ENCODE measurements at places on chromosomes 4 and X.
A peak's percentile ranks its signal among the peaks of the same experiment; 100 is the strongest.

GRCh38 chr4:184649026-184649970, at the start of the genes CASP3 and PRIMPOL:
CASP3 (minus strand) TSS chr4:184649447; CDS start chr4:184638453, 10,994 bp downstream.
PRIMPOL (plus strand) TSS chr4:184649738; CDS start chr4:184657141, 7,403 bp downstream.
- peak; percentile 100 for DNase-seq
- no peaks in the 10 kb centered on the region for H3K36me3 ChIP-seq
- peak within 1 kb of the TSS; percentile 82 for H3K4me3 ChIP-seq
- peak within 1 kb of the TSS; percentile 96 for H3K27ac ChIP-seq

DNA sequence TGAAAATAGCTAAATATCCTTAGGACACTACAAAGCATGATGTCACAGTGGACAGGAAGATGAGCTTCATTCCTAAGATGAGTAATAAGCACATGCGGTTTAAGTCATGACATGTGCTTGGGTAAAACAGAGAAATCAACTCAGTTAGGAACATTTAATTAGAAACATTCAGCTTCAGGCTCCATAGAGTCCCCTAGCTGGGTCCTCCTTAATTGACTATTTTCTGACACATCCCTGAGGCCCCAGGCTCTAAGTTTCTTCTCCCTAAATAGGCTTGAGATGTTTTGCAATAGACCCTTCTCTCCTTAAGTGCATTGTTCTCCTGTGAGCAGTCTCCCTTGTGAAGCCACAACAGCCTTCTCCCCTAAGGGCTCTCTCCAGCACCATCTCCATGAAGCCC, 70.4 kb upstream of the ANXA3 start:
- H3K27ac ChIP-seq: no peak overlapping the region
- no peaks in the 10 kb centered on the region for H3K4me1 ChIP-seq
- no peak for DNase-seq
- H3K36me3 ChIP-seq: no peaks in the 10 kb centered on the region
- no peak overlapping the region for H3K4me3 ChIP-seq
- H3K27me3 ChIP-seq: no peaks in the 10 kb centered on the region

DNA sequence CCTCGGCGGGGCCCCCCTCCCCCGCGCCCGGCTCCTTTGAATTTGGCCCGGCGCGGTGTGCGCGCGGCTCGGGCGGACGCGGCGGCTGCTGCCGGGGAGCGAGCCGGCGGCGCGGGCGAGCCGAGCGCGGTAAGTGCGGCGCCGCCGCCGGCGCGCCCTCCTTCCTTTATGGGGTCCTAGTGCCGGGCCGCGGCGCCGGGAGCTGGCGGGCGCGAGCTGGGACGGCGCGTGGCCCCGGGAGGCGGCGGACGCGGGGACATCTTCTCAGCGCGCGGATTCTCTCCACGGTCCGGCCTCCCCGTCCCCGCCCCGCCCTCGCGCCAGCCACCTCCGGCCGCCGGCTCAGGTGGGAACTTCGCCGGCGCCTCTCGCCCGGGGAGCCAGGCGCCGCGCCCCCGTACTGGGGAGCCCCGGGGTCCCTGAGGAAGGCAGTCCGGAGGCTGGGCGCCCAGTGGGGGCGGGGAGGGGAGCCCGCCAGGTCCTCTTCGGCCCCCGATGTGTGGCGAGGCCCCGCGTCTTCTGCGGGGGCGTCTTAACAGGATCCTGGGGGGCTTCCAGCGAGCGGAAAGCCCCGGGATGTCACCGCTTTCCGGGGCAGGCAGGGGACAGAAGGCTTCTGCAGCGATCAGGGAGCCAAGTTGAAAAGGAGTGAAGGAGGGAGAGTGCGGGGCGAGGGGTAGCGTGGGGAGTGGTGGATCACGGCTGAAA, 98.4 kb upstream of the TENM3 start:
- no peak for DNase-seq
- no peak overlapping the region for H3K27ac ChIP-seq
- H3K36me3 ChIP-seq: no peaks in the 10 kb centered on the region
- H3K4me3 ChIP-seq: peak overlapping the region; percentile 36
- peaks cover 13% of the 10 kb centered on the region for H3K4me1 ChIP-seq

DNA sequence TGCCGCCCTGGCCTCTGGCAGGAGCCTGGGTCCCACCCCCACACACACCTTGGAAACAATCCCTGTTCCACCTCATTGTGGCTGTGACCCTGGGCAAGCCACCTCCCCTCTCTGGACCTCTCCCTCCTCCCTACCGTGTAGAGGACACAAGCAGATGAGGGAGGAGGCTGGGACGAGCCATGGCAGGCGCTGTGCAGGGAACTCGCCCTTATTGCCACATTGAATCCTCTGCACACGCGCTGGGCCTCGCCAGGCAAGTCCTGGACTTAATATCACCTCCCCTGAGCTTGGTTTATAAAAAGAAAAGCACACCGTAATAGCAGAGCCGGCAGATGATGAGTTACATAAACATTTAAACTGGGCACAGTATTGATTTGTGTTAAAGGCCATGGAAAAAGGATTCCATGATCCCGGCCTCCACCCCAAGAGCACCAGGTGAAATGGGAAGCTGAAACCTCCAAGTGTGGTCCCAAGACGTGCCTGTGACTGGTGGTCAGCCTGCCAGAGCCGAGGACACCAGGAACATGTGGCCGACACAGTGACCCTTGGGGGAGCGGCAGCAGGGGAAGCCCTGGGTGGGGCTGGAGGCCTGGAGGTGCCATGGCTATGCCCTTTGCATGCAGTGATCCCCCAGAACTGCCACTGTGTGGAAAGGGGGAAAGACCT, 81.1 kb downstream of the PPP2R2C start:
- DNase-seq: no peak
- H3K36me3 ChIP-seq: no peaks in the 10 kb centered on the region
- H3K27ac ChIP-seq: no peak overlapping the region
- no peaks in the 10 kb centered on the region for H3K27me3 ChIP-seq

GRCh38 chr4:183256343-183256742, 63.7 kb downstream of the CLDN22 start:
- DNase-seq: peak; percentile 33
- H3K4me1 ChIP-seq: peaks cover 4% of the 10 kb centered on the region
- H3K4me3 ChIP-seq: no peak overlapping the region
- H3K27me3 ChIP-seq: no peaks in the 10 kb centered on the region
- no peaks in the 10 kb centered on the region for H3K36me3 ChIP-seq

- DNase-seq: peak; percentile 61
- no peaks in the 10 kb centered on the region for H3K27me3 ChIP-seq
- H3K4me3 ChIP-seq: no peak overlapping the region
- H3K4me1 ChIP-seq: no peaks in the 10 kb centered on the region
- H3K36me3 ChIP-seq: no peaks in the 10 kb centered on the region
- no peak overlapping the region for H3K27ac ChIP-seq
Observed at GRCh38 chr4:88341227-88342192, 37.1 kb upstream of the HERC6 start.

DNA sequence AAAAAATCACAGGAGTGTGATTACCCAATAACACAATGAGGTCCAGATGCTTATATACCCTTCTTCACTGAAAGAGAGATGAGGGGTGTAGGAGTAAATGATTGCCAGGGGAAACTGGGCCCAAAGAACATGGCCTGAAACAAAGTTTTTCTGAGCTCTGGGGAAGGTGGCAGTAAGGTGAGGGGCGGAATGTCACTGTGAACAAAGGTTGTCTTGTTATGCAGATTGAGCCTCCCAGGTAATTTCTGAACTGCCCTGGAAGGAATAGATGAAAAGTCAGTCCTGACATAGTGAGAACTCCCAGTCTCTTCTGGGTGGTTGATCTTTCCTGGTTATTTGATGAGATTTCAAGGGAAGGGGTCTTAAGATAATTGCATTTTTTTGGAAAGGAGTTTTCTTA, 2.5 kb upstream of the TMEM47 start:
- DNase-seq: no peak
- H3K36me3 ChIP-seq: no peaks in the 10 kb centered on the region
- H3K27me3 ChIP-seq: peaks cover 8% of the 10 kb centered on the region
- H3K4me1 ChIP-seq: no peaks in the 10 kb centered on the region

DNA sequence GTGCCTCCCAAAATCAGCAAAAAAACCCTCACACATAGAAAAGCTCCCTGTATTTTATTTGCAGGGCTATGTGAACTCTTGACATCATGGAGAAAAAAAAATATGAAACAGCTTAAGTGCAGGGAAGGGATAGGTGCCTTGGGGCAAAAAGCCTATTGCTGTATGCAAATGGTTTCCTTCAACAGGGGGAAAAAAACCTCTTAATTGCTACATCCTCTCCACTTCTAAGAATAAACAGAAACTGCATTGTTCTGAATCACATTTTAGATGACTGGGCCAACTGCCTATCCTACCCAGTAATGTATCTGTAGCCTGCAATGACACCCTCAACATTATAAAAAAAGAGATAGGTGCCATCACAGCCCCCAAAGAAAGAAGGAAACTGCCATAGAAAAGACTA, 229.4 kb upstream of the GALNTL6 start:
- H3K36me3 ChIP-seq: no peaks in the 10 kb centered on the region
- no peak for DNase-seq
- H3K4me1 ChIP-seq: no peaks in the 10 kb centered on the region
- no peak overlapping the region for H3K4me3 ChIP-seq

GRCh38 chr4:116400480-116400879, 684.9 kb downstream of the TRAM1L1 start:
- H3K4me1 ChIP-seq: no peaks in the 10 kb centered on the region
- no peaks in the 10 kb centered on the region for H3K27me3 ChIP-seq
- no peak overlapping the region for H3K27ac ChIP-seq
- H3K36me3 ChIP-seq: no peaks in the 10 kb centered on the region
- H3K4me3 ChIP-seq: no peak overlapping the region

DNA sequence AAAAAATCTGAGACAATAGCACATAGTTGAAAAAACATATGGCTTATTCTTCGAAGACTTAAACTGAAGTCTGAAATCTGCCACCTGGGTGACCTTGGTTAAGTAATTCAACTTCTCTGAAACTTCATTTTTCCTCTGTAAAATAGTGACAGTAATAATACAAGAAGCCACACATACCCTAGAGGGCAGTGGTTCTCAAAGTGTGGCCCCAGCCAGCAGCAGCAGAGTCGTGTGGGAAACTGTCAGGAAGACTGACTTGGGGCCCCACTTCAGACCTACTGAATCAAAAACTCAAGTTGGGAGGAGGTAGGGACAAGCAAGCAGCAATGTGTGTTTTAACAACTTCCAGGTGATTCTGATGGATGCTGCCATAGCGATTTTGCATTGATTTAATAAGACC, 249.9 kb downstream of the HNRNPD start:
- no peak overlapping the region for H3K4me3 ChIP-seq
- H3K4me1 ChIP-seq: no peaks in the 10 kb centered on the region
- H3K27ac ChIP-seq: no peak overlapping the region
- DNase-seq: no peak
- H3K27me3 ChIP-seq: no peaks in the 10 kb centered on the region

- no peaks in the 10 kb centered on the region for H3K36me3 ChIP-seq
- H3K4me3 ChIP-seq: no peak overlapping the region
- H3K27ac ChIP-seq: no peak overlapping the region
- no peak for DNase-seq
Observed at GRCh38 chr4:19913650-19914049, 338.1 kb upstream of the SLIT2 start.

DNA sequence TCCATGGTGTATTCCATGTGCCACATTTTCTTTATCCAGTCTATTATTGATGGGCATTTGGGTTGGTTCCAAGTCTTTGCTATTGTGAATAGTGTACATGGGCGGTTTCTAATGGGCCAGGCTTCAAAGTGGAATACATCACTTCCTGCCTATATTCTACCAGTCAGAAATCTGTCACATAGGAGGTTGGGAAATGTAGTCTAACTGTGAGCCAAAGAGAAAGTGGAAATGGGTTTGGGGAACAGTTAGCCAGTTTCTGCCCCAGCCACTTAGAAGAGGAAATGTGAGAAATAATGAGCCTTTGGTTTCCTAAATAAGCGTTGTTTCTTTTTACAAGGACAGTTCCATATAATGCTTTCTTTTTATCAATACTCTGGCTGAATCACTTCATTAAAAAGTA, 85.1 kb upstream of the AP1S2 start:
- H3K27me3 ChIP-seq: no peaks in the 10 kb centered on the region
- no peaks in the 10 kb centered on the region for H3K4me1 ChIP-seq
- no peak overlapping the region for H3K4me3 ChIP-seq
- H3K27ac ChIP-seq: no peak overlapping the region

- H3K36me3 ChIP-seq: no peaks in the 10 kb centered on the region
- H3K4me3 ChIP-seq: no peak overlapping the region
- H3K4me1 ChIP-seq: no peaks in the 10 kb centered on the region
Observed at GRCh38 chr4:11743236-11743635, 314.5 kb upstream of the HS3ST1 start.

- H3K36me3 ChIP-seq: no peaks in the 10 kb centered on the region
- no peak within 1 kb of the TSS for H3K4me3 ChIP-seq
- DNase-seq: no peak
- H3K27ac ChIP-seq: no peak within 1 kb of the TSS
Observed at GRCh38 chrX:34942496-34942895, at the start of gene FAM47B. FAM47B (plus strand) TSS chrX:34942796; CDS start chrX:34942832, 36 bp downstream.

DNA sequence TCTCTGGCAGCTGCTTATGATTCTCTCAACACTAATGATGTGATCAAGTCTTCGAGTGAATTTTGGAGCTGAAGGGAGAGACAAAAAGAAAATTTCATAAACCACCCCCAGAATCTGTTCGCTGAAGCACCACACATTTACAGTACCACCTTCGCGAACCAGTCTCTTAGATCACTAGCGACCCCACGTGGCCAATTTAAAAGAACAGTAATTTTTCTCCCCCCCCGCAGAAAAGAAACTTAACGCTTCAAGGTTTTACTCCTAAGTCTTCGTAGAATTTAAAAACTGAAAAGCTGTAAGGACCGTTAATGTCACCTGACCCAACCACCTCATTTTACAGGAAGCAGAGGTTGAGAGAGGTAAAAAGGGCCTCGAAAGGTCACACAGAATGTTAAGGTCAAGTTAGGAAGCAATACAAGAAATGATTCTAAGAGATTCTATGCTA, 187.5 kb downstream of the QDPR start:
- H3K27ac ChIP-seq: no peak overlapping the region
- H3K36me3 ChIP-seq: no peaks in the 10 kb centered on the region
- no peaks in the 10 kb centered on the region for H3K27me3 ChIP-seq
- no peak overlapping the region for H3K4me3 ChIP-seq

DNA sequence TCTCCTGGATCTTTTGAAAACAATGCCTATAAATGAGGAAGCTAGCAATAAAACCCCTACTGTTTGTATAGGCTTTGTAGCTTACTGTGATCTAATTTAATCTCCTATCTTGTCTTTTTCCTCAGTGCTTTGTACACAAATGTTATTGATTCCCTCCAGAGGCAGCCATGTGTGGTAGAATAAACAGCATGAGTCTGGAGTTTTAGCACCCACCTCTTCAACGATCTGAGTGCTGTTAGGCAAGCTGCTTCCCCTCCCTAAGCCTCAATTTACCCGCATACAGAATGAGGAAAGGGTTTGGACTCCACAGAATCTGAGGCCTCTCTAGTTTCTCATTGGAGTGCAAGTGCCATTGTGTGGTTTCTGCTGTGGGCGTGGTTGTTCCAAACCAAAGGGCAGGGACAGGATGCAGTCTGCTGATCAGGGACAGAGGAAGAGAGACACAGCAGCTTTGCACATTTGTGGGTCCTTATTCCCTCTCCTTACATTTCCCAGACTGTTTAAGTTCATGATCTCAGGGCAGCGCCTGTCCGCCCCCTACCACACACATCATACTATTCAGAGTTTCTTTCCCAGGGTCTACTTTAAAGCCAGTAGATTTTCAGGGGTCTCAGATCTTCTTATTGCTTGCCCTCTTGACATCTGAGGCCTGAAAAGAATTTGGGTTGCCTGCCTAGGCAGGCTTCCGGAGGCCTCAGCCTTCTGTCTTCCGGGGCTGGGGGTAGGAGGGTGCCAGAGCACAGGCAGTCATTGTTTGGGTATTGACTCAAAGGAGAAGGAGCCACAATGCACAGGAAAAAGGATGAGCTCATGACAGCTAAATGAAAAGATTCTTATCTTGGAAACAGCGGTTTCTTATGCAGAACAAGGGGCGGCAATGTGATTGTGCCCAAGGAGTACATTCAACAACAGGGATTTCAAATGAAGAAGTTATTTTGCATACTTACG, 114.9 kb upstream of the TEX13D start:
- H3K27me3 ChIP-seq: no peaks in the 10 kb centered on the region
- no peaks in the 10 kb centered on the region for H3K36me3 ChIP-seq
- DNase-seq: no peak
- no peak overlapping the region for H3K4me3 ChIP-seq
- no peaks in the 10 kb centered on the region for H3K4me1 ChIP-seq
- H3K27ac ChIP-seq: peak overlapping the region; percentile 63

Measured in left lung (tissue), 14 donors.